ENCODE measurements at places on chromosomes 3 and 15.

- DNase-seq: peak; percentile 87
Measured at GRCh38 chr15:38217191-38217595, 35.4 kb upstream of the SPRED1 start.

GRCh38 chr3:71857956-71858355, 73.0 kb upstream of the PROK2 start:
- DNase-seq: no peak

DNA sequence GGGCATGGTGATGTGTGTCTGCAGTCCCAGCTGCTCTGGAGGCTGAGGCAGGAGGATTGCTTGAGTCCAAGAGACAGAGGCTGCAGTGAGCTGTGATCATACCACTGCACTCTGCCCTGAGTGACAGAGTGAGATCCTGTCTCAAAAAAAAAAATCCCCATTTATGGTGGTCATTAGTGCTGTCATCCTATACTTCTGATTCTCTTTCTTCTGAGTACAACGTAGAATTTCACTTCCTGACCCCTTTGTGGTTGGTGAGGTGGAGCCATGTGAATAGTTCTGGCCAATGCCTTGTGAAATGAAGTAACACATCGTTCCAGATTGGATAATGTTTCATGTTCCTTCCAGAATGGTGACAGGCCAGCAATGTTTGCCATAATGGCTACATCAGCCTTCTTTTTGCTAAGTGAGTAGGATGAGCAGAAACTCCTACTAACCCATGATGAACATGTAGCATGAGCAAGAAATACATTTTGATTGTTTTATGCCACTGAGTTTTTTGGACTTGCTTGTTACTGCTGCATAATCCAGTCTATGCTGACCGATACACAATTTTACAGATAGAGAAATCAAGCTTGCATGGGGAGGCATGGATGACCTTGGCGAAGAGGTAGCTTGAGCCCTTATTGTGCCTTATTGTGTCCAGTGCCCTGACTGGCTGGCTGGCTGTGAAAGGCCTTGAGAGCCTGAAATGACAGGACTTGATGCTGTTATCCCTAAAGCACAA, 30.9 kb upstream of the TLE3 start:
- no peak for DNase-seq

DNA sequence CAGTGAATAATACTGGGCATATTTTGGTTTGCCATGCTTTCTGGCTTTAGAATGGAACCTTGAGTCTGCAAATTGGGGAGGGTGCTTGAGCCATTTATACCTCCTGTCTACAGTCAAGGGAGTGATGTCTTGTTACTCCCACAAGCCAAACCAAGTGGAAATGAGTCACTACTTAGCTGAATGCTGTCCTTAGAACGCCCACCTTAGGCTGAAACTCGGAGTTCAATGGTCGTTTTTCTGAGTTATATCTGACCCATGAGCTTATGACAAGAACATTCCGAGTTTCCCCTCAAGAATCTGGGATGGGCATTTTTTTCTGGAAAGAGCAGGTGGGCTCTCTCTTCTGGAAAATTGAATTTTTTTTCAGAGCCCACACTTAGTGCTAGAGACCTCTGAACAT, 17.4 kb upstream of the CLDN18 start:
- no peak for DNase-seq

DNA sequence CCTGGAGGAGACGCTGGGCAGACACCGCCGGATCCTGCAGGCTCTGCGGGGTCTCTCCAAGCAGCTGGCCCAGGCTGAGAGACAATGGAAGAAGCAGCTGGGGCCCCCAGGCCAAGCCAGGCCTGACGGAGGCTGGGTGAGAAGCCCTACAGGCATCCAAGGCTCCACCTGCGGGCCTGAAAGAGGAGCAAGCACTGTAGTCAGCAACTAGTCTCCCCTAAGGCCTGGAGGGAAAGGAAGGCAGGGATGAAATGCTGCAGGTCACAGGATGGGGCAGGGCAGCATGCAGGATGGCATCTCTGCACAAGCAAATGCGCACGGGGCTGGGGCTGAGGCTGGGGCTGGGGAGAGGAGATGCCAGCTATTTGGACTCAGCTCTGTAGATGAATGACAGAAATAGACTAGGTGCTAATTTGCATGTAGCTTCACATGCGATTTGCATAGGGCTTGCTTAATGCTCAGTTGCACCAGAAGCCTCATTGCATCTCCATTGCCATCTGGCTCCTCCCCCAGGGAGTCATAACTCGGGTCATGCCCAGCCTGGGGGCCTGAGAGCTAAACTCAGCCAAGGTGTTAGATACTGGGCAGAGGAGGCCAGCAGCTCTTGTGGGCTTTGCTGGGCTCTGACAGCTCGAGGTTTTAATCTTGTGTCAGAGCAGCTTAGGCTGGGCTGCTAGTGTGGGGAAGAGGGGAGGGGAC, 5.2 kb upstream of the CPLX3 start:
- peak; percentile 24 for DNase-seq

GRCh38 chr15:81880314-81880713, 165.5 kb downstream of the MEX3B start:
- DNase-seq: no peak

GRCh38 chr15:70602281-70602680, 161.1 kb downstream of the UACA start:
- no peak for DNase-seq

- no peak for DNase-seq
Measured at GRCh38 chr15:31278544-31279220, 48.0 kb upstream of the KLF13 start.

DNA sequence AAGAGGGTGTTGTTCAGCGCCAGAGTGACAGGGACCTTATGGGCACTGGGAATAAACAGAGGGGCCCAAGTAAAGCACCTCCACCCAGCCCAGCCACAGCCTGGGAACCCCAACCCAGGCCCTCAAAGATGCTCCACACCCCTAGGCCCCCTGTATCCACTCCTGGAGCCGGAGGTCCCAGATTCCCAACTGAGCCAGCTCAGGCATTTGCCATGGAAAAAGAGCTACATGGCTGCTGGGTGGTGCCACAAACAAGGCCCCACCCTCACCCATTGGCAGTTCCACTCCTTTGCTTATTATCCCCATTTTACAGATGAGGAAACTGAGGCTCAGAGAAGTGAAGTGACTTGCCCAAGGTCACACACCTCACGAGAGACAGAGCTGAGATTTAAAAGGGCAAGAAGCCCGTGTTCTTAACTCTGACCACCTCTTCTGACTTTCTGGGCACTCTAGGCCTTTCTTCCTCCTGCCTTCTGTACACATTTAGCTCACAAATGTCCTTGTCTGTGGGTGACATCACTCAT, 16.9 kb downstream of the ANPEP start:
- no peak for DNase-seq

GRCh38 chr3:69628951-69629350, 110.3 kb upstream of the MITF start:
- DNase-seq: no peak

GRCh38 chr15:67406257-67406861, 114.6 kb upstream of the C15orf61 start:
- peak; percentile 40 for DNase-seq

- no peak for DNase-seq
Measured at GRCh38 chr3:87309601-87310000, 33.2 kb upstream of the POU1F1 start.

DNA sequence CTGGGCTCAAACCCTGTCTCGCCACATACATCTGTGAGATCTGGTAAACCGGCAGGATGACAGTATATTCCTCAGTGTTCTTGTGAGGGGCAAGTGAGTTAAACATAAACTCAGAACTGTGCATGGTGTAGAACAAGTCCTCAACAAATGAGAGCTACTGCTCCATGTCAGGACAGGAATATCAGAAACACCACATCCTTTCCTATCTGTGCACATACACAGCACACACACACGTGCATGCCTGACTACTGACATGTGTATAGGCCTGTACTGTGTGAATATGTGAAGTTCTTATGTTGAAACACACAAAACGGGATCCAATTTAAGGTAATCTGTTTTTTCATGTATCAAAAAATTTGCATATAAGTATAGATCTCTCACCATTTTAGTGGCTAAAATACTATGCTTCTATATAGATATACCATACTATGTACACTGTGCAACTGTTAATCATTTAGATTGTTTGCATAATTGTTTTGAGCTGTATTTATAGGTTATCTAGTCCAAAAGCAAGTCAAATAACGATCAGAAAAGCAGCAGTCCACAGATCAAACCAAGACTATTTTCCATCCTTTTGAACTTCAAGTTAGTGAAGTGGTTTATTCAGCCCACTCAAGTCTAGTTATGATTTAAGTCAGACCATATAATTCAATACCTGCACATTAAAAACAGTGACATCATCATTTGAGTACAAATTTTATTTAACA, 44.8 kb downstream of the CCR4 start:
- DNase-seq: no peak

DNA sequence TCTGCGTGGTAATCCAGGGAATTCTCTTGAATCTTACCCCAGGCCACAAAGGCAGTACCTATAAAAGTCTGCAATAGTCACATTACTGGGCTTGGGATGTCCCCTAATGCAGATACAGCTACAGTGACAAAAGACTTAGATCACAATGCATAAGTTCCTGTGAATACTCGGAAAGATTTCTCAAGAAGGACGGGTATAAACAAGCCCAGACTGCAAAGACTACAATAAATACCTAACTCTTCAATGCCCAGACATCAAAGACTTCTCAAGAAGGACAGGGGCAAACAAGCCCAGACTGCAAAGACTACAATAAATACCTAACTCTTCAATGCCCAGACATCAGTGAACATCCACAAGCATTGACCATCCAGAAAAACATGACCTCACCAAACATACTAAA, 50.9 kb downstream of the NUDT16 start:
- DNase-seq: no peak

DNA sequence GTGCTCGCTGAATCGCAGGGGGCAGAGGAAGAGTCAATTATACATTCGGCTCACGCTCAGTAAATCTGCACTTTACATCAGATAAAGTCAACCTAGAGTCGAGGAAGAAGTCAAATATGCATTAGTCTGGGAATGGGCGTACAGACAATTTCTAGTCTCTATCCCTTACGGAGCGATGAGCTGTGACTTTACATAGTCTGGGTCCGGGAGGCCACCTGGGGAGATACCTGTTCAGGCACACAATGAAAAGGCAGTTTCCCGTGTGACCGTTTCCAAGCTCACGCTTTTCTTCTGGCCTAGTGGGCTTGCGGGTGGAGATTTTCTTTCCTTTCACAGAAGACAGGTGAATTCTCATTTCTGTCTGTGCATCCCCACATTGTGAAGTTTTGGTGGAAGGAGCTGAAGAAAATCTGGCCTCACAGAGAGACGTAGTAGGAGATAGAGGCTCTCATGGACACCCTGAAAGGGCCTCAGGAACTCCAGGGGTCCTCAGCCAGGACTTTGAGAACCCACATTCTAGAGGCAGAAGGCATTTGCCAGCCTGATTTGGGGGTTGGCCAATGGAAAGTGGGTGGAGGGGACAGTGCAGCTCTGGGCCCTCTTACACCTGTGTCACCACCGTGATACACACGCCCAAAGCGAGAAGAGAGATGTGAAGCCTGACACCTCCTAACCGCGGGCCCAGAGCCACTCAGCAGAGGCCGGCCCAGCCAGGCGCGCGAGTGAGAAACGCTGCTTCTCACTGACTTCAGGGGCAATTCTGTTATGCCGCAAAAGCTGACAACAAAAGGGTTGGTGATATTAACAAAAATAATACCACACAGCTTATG, 10.7 kb upstream of the OCA2 start:
- no peak for DNase-seq

- DNase-seq: no peak
Measured at GRCh38 chr3:128083980-128084674, 31.9 kb downstream of the SEC61A1 start.

DNA sequence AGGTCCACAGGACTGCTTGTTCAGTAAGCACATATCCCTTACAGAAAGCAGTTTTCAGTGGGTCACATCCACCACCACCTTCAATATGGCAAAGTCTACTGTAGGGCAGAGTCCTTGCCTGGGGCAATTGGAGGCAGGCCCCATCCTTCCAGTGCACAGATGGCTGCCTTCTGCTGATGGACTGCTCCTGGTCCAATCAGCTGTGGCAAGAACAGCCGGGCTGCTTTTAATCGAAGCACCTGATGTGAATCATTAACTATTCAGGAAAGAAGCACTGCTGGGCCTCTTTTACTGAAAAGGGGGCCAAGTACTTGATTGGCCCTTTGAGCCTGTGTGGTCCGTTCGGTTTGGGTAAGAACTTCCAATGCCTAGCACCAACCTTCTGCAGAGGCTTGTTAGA, 24.4 kb downstream of the LARS2 start:
- no peak for DNase-seq

DNA sequence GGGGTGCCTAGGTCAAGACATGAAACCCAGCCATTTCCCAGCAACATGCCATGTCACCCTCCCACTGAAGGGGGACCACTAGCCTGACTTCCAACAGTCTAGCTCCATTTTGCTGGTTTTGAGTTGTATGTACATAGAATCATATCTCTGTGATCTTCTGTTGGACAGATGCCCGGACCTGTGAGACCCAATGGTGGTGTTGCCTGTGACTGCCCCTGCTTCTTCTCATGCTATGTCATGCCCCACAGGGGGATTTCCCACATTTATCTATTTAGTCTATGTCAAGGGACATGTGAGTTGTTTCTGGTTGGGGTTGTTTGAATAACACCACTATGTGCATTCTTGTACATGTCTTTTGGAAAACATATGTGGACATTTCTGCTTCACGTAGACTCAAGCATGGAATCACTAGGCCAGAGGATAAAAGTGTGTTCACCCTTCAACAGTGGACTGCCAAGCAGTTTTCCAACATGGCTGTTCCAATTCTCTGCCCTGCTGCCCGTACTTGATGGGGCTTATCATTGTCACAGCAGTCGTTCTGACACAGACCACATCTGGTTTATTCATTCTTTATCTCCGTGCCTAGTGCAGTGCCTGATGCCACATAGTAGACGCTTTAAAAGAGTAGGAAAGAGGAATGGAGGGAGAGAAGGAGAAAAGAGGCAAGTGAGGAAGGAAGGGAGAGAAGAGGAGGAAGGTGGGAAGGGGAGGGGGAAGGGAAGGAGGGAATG, 114.4 kb downstream of the TPRA1 start:
- no peak for DNase-seq

- no peak for DNase-seq
Measured at GRCh38 chr3:194939949-194940770, 254.5 kb downstream of the FAM43A start.

DNA sequence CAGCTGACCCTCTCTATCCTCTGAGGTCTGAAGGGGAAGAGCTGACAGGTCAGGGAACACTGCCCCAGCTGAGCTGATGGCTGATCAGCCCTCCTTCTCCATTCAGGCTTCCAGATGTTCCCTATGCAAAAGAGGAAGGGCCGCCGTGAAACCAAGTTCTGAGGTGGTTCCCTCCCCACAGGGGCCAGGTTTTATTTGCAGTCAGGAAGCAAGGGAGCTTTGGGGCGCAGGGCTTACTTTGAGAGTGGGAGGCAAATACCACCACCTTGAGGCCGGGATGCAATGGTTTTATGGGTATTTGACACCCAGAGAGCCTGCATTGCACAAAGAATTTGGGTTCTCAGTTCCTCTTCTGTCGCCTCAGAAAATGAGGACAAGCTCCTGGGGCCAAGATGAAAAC, 186.9 kb downstream of the ARRDC4 start:
- no peak for DNase-seq

GRCh38 chr15:31328428-31328968, 1.9 kb downstream of the KLF13 start:
- DNase-seq: peak; percentile 39

- DNase-seq: no peak
Measured at GRCh38 chr3:111784001-111784400, 75.1 kb upstream of the PHLDB2 start.

Measured in amniotic epithelial cell (primary cell).